ENCODE measurements at places on chromosomes 5 and 9.

DNA sequence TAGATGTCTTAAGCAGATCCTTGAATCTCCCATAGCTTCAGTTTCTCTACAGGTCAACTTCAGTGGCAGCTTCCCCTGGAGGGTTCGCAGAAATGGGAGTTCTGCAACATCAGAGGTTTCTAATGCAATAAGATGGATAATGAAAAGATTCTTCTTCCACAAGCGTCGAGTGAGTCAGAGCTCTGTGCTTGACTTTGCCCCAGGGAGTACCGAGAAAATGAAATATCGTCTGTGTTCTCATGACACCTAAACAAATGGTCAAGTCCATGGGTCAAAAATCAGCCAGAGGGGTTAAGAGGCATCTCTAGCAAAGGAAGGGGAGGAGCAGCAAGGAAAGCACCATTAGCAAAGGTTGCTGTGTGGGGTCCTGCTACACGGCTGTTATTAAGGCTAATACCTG, 3.2 kb upstream of the ADRA1B start:
- no peak for DNase-seq

DNA sequence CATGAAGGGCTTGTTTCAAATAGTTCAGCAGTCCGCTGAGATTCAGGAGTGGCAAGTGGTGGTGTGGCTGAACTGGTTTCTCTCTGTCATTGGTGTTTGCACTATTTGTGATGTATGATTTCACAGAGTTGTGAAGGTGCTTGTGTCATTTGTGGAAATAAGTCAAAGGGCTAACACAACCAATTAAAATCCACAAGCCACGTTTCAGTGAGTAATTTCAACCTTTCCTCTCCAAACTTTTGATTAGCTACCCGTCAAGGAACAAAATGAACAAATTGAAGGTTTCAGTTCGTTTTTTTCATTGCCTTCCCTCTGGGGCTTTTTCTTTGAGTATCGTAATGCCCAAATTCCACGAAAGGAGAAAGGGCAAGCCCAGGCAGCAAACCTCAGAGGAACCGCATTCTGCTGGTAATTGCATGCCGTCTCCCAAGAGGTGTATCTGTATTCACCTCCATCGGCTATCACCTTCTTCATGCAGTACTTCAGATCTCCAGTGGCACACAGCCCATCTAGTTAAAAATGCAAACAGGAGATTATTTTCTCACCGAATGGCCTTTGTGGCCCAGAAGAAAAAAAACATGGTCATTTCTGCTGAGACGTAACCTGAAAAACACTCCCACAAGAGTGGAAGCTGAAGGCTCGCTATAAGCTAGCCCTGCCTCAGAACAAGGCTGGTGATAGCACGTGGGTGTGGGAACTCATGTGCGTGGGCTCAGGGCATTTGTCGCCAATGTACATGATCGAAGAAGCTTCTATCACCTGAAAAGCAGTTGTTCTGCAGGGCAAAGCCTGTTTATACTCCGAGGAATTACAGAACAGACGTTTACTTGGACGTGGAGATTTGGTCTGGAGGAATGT, 197.1 kb downstream of the NR3C1 start:
- no peak for DNase-seq

GRCh38 chr5:123150089-123150488, 61.0 kb downstream of the PRDM6 start:
- no peak for DNase-seq

GRCh38 chr5:113652161-113652560, 138.7 kb downstream of the YTHDC2 start:
- DNase-seq, result no peak

- no peak for DNase-seq
Observed at GRCh38 chr5:134423376-134423775, 11.7 kb upstream of the CDKN2AIPNL start.

DNA sequence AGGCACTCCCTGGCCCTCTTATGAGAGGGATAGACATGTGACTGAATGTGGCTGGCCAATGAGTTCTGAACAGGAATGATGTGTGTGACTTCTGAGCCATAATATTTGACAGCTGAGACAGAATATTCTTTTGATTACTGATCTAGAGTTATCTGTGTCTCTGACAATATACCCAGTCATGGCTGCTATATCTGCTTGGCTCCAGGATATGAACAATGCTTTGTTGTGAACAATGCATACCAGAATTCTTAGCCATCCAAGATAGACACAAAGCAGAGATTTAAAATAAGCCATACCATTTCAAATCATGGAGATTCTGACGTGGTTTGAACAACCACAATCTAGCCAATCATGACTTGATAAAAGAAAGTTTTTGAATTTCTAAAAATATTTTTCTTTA, 840.3 kb upstream of the SEMA6A start:
- no peak for DNase-seq

- DNase-seq, result no peak
Observed at GRCh38 chr5:123350742-123351141, 72.5 kb downstream of the CEP120 start.

DNA sequence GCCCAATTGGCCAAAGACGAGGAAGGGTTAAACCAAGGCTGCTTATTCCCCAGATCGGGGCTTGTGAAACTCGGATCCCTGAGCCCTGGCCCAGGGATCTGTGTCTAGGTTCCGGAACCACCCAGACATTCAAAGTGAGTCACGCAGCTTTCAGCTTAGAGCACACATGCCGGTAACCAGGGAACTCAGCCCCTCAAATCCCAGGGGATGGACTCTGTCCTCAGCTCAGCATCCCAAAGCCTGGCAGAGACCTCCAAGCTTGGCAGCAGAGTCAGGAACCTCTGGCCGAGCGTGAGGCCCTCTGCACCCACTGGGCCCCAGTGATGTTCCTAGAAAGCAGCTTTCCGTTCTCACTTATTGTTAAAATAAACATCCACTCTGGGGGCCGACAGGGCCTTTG, 5.1 kb downstream of the PNPLA7 start:
- DNase-seq, result no peak

- no peak for DNase-seq
Observed at GRCh38 chr5:103505581-103506305, 56.8 kb downstream of the NUDT12 start.

- no peak for DNase-seq
Observed at GRCh38 chr9:127781806-127782205, 3.3 kb upstream of the SH2D3C start.

- DNase-seq, result no peak
Observed at GRCh38 chr5:109655841-109656240, 33.9 kb upstream of the MAN2A1 start.

DNA sequence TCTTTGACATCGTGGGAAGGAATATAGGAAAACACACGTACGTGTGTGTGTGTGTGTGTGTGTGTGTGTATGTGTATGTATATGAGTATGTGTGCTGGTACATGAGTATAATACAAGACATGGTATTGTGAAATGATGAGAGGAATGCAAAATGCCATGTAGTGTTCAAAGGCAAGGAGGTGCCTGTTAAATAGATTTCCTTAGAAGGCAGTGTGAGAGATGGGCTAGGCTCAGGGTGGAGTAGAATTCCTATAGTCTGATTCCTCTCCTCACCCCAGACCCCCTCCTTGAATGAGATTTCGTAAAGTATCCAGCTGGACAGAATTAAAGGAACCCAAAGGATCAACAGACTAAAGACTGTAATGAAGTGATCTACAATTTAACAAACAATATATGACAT, 11.1 kb downstream of the GPR21 start:
- no peak for DNase-seq

DNA sequence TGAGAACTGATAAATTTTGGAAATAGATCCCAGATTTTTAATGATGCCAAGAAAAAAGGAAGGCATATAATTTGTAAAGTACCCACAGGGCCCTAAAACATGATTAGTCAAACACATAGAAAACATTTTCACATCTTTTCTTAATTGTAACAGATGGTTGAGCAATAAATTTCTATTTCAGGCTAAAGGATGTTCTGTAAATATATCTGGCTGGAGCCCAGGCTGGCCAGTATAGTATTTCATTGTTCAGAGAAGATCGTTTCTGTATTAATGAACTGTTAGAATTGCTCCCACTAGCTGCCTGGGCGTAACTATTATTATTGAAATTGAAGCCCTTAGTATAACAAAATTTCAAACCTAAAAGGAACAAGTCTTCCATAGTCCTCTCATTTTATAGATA, 105.3 kb upstream of the SMC2 start:
- no peak for DNase-seq

DNA sequence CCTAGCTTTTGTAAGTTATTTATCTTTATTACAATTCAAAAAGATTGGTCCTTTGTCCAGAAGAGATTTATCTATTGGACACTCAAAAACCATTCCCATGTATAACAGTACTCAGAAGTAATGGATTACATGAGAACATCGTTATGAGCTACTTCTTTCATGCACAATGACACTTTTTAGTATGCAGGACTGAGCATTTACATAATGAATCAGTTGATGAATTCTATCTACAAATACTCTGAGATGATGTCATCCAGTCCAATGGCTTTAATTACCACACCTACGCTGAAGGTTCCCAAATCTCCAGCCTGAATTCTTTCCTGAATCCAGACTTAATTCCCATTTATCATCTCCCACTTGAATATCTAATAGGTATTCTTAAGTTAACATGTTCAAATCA, 75.3 kb downstream of the PTBP3 start:
- DNase-seq, result no peak

DNA sequence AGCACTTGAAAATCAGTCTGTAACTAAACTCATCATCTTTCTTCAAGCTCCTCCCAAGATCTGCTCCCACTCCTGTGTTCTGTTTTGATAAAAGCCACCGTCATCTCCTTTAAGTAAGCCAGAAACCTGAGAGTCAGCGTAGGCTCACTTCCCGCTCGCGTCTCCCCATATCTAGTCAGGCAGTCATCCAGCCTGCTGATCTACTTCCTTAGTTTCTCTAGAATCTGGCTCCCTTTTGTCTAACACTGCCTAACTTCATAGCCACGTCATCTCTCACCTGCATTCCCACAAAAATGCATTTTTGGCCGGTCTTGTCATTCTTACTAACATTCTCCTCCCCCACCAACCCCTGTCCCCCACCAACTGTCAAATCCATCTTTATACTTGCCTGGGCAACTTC, 3.0 kb upstream of the TJP2 start:
- DNase-seq, result no peak

- DNase-seq, result peak; percentile 54
Observed at GRCh38 chr5:36696059-36696673, 89.8 kb downstream of the SLC1A3 start.

- no peak for DNase-seq
Observed at GRCh38 chr9:14585730-14586473, 107.3 kb downstream of the ZDHHC21 start.

- DNase-seq, result no peak
Observed at GRCh38 chr9:132597073-132597775, 14.8 kb downstream of the BARHL1 start.

- no peak for DNase-seq
Observed at GRCh38 chr5:38720554-38721361, 125.1 kb upstream of the OSMR start.

GRCh38 chr9:396396-396795, 181.7 kb downstream of the DOCK8 start:
- no peak for DNase-seq

- no peak for DNase-seq
Observed at GRCh38 chr5:131109540-131110255, 55.4 kb downstream of the HINT1 start.

DNA sequence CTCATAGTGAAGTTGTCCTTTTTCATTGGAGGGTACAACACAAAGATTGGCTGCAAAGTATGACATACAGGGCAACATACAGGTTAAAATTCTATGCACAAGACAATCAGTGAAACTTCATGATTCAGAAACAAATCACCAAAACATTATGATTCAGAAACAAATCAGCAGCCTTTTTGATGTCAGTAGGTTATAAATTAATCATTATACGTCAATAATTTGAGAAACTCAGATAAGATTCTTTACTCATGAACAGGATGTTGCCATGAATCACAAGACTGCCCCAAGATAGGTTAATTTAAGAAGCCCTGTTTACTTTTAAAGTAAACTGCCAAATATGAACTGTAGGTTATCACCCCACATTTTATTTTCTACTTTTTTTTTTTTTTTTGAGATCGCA, 62.2 kb upstream of the IL33 start:
- DNase-seq, result no peak

DNA sequence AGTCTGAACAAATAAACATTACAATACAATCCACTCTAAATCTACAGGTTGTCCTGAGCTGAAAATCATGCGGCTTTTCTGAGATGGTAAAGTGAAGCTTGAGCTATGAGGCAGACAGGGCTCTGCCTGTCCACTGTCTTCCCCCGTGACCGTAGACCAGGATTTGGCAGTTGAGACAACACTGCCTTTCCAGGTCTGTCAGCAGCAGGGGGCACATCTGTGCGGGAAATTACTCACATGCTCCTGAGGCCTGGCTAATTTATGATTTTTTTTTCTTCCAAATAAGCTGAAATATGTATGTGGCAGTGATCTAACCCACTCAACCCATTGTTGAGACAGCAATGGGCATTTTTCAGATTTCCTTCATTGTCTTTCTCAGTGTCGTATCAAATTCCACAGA, 307.9 kb downstream of the FBXL7 start:
- DNase-seq, result no peak

GRCh38 chr9:125246261-125246667, 5.1 kb upstream of the HSPA5 start:
- no peak for DNase-seq

GRCh38 chr5:61731946-61732314, 399.9 kb downstream of the ZSWIM6 start:
- DNase-seq, result no peak

DNA sequence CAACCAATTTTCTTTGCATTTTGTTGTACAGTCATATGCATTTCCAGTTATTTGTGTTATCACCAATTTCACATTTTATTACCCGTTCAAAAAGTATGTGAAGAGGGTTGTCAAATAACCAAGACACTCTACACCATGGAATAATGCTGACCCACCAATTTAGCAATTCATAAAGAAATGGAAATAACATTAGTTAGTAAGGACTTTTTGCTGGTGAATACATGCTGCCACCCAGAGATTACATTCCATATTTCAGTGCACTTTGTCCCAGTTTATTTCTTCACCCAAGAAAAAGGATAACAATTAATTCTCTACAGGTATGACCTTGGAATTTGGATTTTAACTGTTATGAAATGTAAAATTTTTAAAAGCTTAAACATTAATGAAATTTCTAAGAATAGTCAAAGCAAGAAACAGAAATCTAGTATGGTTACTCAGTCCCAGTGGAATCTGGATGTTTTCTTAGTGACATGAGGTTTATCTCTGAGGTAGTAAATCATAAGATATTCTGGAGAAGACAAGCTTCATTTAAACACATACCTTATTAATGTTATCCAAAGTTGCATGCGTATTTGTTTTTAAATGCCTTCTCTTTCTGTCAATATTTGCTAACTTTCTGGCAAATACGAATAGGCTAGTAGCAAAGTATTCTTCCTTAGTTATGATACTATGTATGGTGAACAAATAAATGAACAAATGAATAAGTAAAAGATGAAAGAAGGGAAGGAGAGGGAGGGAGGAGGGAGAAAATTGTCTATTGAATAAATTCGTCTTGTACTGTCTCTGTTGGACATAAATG, 100.6 kb downstream of the CETN3 start:
- no peak for DNase-seq

GRCh38 chr9:33138768-33139167, 28.4 kb downstream of the B4GALT1 start:
- DNase-seq, result no peak

Measured in stimulated activated effector memory CD8-positive, alpha-beta T cell treated with anti-CD3 and anti-CD28 coated beads, Interleukin-12 subunit alpha, Interleukin-12 subunit beta, amount 100 ng/mL, for 72 hours (primary cell).